ENCODE measurements at places on chromosomes 6 and 20. TPM values are rescaled to one million over a fixed set of nuclear protein-coding genes. Genes with fewer than 3 reads are reported as not detected.

Gene PPP1R3G
- total RNA-seq, result 8.9 TPM

Gene MPC1
- total RNA-seq, result 36.4 TPM

Gene ID4
- total RNA-seq, result 222 TPM

Gene FLRT3
- total RNA-seq, result 75.4 TPM

Gene VSX1
- total RNA-seq, result 0.24 TPM

Gene SPO11
- 10.8 TPM for total RNA-seq

Gene ARMH2
- total RNA-seq, result not detected

Gene OTOR
- 1.7 TPM for total RNA-seq

Gene MAPK13
- total RNA-seq, result 19.3 TPM

Gene TUBB2A
- total RNA-seq, result 79.9 TPM

Gene OVOL2
- total RNA-seq, result not detected

Gene HTR1B
- total RNA-seq, result 17.1 TPM

Gene FILIP1
- total RNA-seq, result 79.2 TPM

Gene TMEM244
- total RNA-seq, result not detected

Gene SPTLC3
- total RNA-seq, result 7.9 TPM

Gene DNAH8
- 0.24 TPM for total RNA-seq

Gene PNLDC1
- not detected for total RNA-seq

Gene PRPH2
- 1.4 TPM for total RNA-seq

Gene CHD6
- 26.7 TPM for total RNA-seq

Gene GPR63
- total RNA-seq, result 14.2 TPM

Gene PAK5
- 3.1 TPM for total RNA-seq

Gene CABLES2
- 0.96 TPM for total RNA-seq

Gene TENT5A
- 99.0 TPM for total RNA-seq

Gene DEFB132
- 2.4 TPM for total RNA-seq

Gene SLC32A1
- 6.3 TPM for total RNA-seq

Gene ADAM33
- 71.3 TPM for total RNA-seq

Gene YWHAB
- total RNA-seq, result 57.5 TPM

Gene DACT2
- 8.7 TPM for total RNA-seq

All from umbilical cord (tissue), 2 donors.